ENCODE measurements at places on chromosomes 1 and 21. TPM values are rescaled to one million over a fixed set of nuclear protein-coding genes. Genes with fewer than 3 reads are reported as not detected.

IL6R gene
- total RNA-seq = 16.0 TPM

ZBTB8A gene
- total RNA-seq = 10.4 TPM

VSIG8 gene
- total RNA-seq = under 0.01 TPM

CYP4A22 gene
- not detected for total RNA-seq

SLC35F3 gene
- 0.64 TPM for total RNA-seq

SMCP gene
- total RNA-seq = not detected

NUP210L gene
- total RNA-seq = 0.24 TPM

SPRR2E gene
- total RNA-seq = 0.85 TPM

MAP1LC3C gene
- not detected for total RNA-seq

ABCA4 gene
- 0.72 TPM for total RNA-seq

PALMD gene
- 4.7 TPM for total RNA-seq

Measured in tracheal epithelial cell (primary cell).